Suppressor macrophage treated with lipopolysaccharide for 4 hours (primary cell): ENCODE measurements at places on chromosomes 11 and 22.
A peak's percentile ranks its signal among the peaks of the same experiment; 100 is the strongest.

- DNase-seq, result peak; percentile 25
Observed at GRCh38 chr11:35144806-35145205, 5.8 kb downstream of the CD44 start.

DNA sequence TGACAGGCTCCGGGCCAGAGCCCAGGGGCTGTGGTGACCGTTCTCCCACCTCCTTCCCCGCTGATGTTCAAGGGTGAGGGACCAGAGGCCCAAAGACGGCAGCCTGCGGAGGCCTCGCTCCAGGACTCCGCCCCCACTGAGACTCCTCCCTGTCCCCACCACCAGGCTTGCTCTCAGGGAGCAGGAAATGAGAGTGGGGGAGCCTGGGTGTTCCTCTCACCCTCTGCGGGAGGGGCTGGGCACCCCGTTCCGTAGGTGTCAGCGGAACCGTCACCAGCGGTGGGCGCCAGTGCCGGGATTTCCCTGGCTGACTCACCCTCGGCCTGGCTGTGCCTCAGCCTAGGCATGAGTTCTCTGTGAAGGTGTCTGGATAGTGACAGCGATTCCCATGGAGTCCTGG lies 15.7 kb downstream of the DAGLA start:
- peak; percentile 97 for DNase-seq

DNA sequence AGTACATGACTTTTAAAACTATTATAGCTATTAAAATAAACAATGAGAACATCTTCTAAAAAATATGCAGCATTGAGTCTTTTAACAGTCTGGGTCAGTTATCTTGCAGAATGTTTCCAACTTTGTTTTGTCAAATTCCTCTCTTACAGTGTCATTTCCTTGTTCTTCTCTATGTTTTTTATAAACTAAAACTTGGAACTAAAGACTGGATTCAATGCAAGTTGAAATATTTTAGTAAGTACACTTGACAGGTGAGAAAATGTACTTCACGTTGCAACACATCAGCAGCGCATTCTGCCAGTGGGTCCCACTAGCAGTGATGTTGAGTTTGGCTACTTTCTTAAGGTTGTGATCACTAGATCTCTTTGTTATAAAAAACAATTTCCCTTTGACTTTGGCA lies 1407.6 kb upstream of the RAG2 start:
- DNase-seq, result no peak

GRCh38 chr11:2728128-2728662 lies 28.4 kb upstream of the KCNQ1OT1 start:
- DNase-seq, result no peak

GRCh38 chr22:41833369-41834004 lies 582 bp downstream of the SREBF2 start:
- peak; percentile 25 for DNase-seq

- DNase-seq, result peak; percentile 77
Observed at GRCh38 chr22:37544955-37545702, 15.2 kb upstream of the CDC42EP1 start.

GRCh38 chr11:122069707-122070360 lies 46.2 kb downstream of the BLID start:
- DNase-seq, result peak; percentile 32

- DNase-seq, result peak; percentile 42
Observed at GRCh38 chr11:128565881-128566280, 21.5 kb downstream of the ETS1 start.

GRCh38 chr11:126765196-126765595 lies 235.4 kb downstream of the KIRREL3 start:
- DNase-seq, result no peak

DNA sequence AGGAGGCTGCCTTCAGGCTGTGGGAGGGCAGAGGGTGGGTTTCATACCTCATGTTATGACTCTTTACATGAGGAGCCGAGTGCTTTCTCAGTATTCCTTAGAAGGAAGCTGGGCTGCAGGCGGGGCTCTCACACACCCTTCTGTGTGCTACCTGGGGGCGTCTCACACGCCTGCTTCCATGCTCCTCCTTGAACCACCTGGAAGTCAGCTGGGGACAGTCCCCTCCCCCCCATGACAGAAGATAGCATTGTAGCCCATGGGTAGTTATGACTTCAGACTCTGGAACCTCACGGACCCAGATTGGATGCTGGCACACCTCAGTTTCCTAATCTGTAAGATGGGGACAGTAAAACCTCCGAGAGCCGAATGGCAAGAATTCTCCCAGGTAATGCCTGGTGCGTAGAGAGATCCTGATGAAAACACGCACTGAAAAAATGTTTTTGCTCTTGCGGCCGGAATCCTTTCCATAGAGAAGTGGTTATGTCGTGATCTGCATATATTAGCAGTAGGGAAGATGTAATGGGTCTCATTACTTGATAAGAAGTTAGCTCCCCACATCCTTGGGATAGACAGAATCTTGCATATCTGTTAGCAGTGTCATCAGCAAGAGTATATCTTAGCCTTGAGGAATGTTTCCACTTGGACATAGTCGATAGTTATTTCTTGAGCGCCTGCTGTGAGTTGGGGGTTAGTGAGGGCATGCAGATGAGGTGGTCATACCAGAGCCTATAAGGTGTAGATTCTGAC lies 4.9 kb downstream of the DAGLA start:
- DNase-seq, result no peak

GRCh38 chr11:45162916-45163879 lies 16.8 kb downstream of the PRDM11 start:
- DNase-seq, result no peak
